ENCODE measurements at places on chromosomes 11 and 22.

DNA sequence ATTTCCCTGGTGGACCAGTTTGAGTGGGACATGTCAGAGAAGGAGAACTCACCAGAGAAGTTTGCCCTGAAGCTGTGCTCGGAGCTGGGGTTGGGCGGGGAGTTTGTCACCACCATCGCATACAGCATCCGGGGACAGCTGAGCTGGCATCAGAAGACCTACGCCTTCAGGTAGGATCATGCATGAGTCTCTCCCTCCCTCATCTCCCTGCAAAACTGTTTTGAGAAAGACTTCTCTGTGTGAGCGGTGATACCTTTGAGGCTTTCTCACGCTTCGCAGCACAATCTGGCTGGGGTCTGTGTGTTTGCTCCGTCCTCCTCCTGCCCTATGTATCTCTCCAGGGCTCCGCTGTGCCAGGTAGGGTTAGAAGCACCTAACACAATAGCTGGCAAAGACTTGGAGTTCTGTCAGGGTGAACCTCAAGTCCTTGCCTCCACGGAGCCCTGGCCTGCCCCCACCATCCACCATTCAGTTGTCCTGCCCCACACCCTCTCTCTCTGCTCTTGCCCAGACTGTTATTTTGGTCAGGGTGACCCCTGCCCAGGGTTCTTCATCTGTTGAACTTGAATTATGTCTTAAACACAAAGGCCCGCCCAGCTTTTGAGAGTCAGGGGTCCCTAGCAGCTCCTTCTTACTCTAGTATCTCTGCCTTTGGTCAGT is 13.4 kb downstream of the DERL3 start:
- no peak for DNase-seq

DNA sequence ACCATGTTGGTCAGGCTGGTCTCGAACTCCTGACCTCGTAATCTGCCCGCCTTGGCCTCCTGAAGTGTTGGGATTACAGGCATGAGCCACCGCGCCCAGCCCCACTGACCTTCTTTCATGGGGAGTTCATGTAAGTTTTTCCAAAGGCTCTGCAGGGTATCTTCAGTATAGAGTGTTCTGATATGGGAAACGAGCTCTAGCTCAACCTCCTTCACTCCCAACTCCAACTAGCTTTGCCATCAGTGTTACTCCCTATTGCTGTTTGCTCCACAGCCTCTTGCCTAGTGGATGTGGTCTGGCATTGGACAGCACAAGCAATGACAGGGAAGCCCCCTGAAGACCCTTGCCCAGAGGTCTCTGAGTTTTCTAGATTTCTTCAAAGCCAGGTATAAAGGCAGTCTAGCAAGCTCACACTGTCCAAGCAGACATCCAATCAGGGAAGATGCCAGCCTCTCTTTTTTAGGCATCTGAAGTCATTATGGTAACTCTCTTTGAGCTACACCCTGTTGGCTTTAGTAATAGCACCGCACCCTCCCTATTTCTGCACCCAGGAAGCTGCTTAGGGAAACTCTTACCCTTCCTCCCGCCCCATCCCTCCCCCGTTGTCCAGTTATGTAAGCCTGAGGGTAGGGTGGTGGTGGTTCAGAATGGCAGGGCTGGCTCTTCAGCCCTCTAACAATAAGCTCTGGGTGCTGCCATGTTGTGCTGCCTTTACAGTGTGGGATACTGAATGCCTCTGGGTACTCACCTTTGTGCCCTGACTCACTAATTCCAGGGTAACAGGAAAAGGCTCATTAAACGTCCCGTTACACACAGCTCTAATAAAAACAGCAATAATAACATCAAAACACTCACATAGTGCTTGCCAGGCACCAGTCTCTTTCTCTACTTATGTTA is 41.4 kb upstream of the CLDN5 start:
- no peak for DNase-seq

GRCh38 chr11:62925308-62925707 is 4.1 kb upstream of the CHRM1 start:
- no peak for DNase-seq

DNA sequence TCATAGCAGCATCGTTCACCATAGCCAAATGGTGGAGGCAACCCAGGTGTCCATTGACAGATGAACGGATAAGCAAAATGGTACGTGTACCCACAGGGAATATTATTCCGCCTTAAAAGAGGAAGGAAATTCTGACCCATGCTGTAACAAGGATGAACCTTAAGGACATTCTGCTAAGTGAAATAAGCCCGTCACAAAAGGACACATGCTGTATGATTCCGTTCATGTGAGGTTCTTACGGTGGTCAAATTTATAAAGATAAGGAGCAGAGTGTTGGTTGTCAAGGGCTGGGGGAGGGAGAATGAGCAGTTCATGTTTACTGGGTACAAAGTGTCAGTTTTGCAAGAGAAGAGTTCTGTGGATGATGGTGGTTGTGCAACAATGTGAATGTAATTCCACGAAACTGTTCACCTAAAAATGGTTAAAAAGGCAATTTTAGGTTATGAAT is 26.3 kb downstream of the APOL1 start:
- no peak for DNase-seq

DNA sequence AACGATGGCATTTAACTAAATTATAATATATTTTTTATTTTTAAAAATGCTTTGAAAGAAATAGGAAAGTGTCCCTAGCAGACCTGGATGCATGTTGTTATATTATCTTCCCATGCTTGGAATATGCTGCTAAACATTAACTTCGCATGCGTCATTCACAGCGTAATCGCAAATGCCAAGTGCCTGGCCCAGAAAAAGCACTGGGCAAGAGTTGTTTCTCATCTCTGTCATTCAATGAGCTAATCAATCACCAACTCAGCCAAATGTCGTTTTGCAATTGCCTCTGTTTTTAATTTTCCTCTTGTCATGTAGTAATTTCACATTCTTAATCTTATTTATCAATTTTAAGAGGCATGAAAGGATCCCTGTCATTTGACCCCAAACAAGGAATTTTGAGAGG is 1421.9 kb downstream of the BRD1 start:
- no peak for DNase-seq

- no peak for DNase-seq
These were observed 43.8 kb downstream of the FBLN1 start for GRCh38 chr22:45546333-45547015.

GRCh38 chr11:122696662-122697061 is 41.1 kb downstream of the UBASH3B start:
- DNase-seq = no peak

DNA sequence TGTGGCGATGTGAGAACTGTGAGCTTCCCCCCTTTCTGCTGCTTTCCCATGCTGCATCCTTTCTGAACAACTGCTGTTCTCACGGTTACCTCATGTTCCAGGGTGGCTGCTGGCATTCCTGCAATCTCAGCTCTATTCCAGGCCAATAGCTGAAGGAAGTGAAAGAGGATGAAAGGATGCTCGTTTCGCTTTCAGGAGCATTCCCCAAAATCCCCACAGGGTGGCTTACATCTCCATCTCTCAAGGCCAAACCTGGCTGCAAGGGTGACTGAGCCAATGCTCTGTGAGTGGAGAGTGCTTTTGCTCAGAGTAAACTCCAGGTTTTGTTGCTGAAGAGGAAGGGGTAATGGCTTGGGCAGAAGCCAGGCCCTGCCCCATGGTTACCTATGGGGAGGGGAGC is 848.2 kb downstream of the BRD1 start:
- DNase-seq = no peak

- no peak for DNase-seq
These were observed 104.9 kb downstream of the FAM76B start for GRCh38 chr11:95684701-95685100.

- no peak for DNase-seq
These were observed 8.6 kb downstream of the TCN1 start for GRCh38 chr11:59857439-59858434.

- DNase-seq = no peak
These were observed 328 bp downstream of the CHEK2 start for GRCh38 chr22:28741200-28741784.

- no peak for DNase-seq
These were observed 45.9 kb upstream of the RTL6 start for GRCh38 chr22:44543781-44544477.

GRCh38 chr11:70072861-70073755 is 5.0 kb upstream of the ANO1 start:
- DNase-seq = no peak

GRCh38 chr11:134398079-134398444 is 14.0 kb downstream of the B3GAT1 start:
- no peak for DNase-seq

DNA sequence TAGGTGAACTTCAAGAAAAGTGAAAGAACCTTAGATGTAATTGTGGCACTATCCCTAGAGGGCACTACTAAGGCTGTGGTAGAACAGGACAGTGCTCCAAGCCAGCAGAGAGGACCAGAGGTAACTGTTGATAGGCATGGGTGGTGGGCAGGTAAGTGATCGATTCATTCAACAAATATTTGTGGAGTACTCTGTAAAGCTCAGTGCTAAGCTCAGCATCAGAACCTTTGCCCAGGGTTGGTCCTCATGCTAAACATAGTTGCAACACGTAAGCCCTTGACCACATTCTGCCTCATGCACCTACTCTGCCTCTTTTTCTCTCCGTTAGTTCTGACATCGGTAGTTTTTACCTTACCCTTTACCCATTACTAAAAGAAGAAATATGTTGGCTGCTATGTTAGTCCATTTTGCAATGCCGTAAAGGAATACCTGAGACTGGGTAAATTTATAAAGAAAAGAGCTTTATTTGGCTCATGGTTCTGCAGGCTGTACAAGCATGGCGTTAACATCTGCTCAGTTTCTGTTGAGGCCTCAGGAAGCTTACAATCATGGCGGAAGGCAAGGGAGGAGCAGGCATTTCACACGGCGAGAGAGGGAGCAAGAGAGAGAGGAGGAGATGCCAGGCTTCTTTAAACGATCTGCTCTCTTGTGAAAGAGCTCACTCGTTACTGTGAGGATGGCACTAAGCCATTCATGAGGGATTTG is 18.4 kb upstream of the NNMT start:
- no peak for DNase-seq

- no peak for DNase-seq
These were observed 18.5 kb downstream of the PLEKHB1 start for GRCh38 chr11:73664877-73665276.

DNA sequence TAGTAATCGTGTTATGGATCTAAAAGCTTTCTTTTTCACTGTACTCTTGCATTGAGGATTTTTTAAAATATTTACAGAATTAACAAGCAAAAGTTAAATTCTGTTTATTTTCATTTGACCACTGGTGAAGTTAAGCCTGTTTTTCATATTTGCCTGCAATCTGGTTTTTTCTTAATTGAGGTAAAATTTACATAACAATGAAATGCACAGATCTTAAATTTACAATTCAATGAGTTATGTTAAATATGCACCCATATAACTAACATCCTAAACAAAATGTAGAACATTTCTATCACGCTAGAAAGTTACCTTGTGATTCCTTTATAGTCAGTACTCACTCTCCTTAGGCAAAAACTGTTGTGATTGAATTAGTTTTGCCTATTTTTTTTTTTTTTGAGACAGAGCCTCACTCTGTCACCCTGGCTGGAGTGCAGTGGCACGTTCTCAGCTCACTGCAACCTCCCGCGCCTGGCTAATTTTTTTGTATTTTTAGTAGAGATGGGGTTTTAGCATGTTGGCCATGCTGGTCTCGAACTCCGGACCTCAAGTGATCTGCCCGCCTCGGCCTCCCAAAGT is 54.5 kb upstream of the WEE1 start:
- DNase-seq = no peak

GRCh38 chr11:62600367-62601121 is 1.1 kb downstream of the MTA2 start:
- no peak for DNase-seq

DNA sequence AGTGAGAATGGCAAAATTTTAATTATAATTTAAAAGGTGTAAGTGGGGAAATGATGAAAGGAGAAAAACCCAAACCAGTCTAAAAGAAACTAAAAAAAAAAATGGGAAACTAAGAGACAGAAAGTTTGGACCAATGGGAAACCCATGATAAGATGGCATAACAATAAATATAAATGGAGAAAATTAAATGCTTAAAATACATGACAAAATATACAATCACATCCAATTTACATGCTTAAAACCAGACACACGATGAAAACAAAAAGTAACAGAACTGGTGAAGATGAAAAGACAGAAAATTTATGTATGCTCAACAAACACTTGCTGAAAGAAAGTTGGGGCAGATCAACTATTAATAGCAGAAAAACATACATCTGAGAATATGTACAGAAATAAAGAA is 1471.1 kb downstream of the TBC1D22A start:
- DNase-seq = no peak

DNA sequence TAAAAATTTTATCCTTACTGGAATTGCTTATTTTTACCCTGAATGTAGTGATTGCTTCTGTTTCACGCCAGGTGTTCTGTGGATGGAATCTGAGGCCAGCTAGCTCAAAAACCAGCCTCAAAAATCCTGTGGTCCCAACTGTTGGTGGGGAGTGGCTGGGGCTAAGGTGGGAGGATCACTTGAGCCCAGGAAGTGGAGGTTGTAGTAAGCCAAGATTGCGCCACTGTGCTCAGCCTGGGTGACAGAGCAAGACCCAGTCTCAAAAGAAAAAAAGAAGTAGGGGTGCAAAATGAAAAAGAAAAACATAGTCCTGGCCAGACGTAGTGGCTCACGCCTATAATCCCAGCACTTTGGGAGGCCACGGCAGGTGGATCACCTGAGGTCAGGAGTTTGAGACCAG is 27.0 kb upstream of the SLC5A1 start:
- no peak for DNase-seq

DNA sequence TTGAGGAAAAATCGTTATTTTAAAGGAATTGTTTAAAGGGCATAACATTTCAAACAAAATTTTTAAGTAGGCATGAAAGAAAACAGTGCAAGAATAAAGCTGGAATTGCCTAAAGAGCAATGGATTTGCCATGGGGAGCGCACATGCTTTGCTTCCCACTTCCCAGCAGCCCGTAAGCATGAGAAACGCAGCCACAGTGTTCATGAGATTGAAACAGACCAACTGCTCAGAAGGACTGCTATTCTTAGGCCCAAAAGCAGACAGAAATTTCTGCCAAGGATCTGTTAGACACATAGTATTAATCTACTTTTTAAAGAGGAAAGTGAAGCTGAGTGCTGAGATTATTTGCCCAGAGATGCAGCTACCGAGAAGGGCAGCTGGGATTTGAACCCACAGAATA is 34.2 kb upstream of the TSKU start:
- no peak for DNase-seq

- no peak for DNase-seq
These were observed 9.1 kb upstream of the OR8B8 start for GRCh38 chr11:124454552-124454951.

DNA sequence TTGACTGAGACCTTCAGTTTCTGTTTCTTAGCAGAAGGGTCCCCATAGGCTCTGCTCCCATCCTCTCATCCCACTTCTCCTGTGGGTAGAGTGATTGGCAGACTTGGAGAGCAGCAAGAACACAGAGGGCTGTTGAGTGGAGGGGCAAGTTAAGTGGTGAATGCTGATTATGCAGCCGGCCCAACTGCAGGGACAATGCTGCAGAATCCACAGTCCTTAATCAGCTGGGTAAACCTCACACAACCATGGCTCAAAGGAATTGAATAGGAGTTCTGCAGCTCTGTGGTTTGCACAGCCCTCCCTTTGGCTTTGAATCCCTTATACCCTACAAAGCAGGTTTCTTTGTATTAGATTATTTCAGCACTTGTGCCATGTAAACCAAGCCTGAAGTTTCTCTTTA is 161.1 kb downstream of the NAV2 start:
- DNase-seq = no peak

GRCh38 chr11:70739811-70740487 is 341.6 kb downstream of the CTTN start:
- DNase-seq = no peak

- no peak for DNase-seq
These were observed 51.9 kb upstream of the PTPRJ start for GRCh38 chr11:47928426-47928825.

Data from GM12864 (cell line).